ENCODE measurements at places on chromosomes 1 and 21. TPM values are rescaled to one million over a fixed set of nuclear protein-coding genes. Genes with fewer than 3 reads are reported as not detected.

Gene CFAP57
- 0.26 TPM for total RNA-seq

Gene OLIG2
- not detected for total RNA-seq

Gene WLS
- total RNA-seq, result 276 TPM

Gene C1orf87
- total RNA-seq, result not detected

Gene S100A16
- 256 TPM for total RNA-seq

Gene ADGRL2
- total RNA-seq, result 95.4 TPM

Gene HSD3B1
- total RNA-seq, result not detected

Gene APOBEC4
- total RNA-seq, result 0.06 TPM

Gene C1orf185
- total RNA-seq, result not detected

Gene SLC22A15
- total RNA-seq, result 1.9 TPM

Gene NEXN
- total RNA-seq, result 26.5 TPM

Gene GABPB2
- 25.0 TPM for total RNA-seq

Gene NUP210L
- total RNA-seq, result 0.13 TPM

Gene RHOU
- total RNA-seq, result 0.87 TPM
